ENCODE measurements at places on chromosomes 3 and 15.

DNA sequence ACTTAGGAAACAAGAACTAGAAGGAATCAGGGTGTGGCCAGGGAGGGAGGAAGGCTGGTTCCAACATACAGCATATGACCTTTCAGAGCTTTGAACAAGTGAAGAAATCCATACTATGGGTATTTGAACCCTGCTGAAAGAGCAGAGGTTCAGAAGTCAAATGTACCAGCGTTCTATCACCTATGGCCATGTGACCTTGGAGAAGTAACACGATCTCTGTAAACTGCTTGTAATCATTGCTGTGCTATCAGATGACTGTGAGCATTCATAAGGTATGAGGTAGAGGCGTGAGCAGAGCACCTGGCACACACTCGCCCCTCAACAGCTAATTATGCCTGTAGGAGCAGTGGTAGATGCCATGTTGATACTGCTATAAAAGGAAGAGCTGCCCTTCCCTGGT, 55.2 kb downstream of the KLHL6 start:
- DNase-seq: no peak

DNA sequence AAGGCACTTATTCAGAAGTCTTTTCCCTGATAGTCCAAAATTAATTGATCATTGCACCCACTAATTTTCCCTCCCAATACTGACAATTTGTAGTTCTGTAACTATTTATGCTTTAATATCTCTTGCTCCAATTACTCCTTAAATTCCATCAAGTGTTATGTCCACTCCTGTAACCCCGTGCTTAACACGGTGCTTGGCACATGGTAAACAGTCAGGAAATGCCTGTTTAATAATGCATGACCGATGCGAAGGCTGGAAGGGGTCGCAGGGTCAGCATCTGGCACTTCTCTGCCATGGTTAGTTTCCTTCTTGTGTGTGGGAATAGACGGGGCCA, 553 bp upstream of the SEC22A start:
- DNase-seq: no peak

DNA sequence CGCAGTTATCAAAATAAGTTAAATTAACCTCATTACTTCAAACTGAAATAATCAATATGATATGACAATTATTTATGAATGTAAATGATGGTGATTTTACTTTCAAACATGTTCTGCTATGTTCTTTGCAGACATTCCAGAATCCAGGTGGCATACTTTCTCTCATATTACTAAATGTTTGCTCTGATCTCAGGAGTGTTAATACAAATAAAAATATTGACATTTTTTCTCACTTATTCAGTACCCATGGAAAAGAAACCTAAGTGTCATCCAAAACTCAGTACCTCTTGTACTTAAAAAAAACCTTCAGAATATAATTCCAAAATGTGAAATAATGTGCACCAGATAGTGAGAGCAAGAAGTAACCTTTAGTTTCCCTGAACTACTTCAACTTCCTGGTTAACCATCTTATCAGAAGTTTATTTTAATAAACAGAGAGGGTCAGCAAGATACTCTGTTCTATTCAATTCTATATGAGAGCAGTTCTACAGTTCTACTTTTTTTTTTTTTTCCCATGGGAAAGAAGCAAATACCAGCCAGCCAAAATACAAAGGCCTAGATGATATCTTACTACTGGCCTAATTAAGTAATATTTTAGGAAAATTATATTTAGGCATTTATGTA, 494.1 kb downstream of the MECOM start:
- DNase-seq: no peak

- peak; percentile 13 for DNase-seq
These were observed 7.2 kb downstream of the KLHL6 start for GRCh38 chr3:183548262-183548769.

DNA sequence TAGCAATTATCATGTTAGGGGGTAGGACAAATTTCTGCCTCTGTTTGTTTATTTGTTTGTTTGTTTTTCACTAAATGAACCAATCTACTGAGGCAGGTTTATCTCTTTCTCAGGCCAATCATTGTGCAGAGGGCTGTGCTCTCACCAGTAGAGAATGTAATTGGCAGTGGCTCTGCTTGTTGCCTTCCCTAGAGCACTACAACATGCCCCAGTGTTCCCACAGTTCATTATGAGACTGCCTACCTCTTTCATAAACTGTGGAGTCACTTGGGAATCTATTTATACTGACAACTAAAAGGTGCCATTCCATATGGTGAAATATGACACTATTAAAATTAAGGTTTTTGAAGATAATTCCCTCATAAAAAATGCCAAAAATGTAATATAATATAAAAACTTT, 196.3 kb upstream of the ALCAM start:
- no peak for DNase-seq

GRCh38 chr3:169390741-169391305, 272.7 kb downstream of the MECOM start:
- DNase-seq: peak; percentile 81

DNA sequence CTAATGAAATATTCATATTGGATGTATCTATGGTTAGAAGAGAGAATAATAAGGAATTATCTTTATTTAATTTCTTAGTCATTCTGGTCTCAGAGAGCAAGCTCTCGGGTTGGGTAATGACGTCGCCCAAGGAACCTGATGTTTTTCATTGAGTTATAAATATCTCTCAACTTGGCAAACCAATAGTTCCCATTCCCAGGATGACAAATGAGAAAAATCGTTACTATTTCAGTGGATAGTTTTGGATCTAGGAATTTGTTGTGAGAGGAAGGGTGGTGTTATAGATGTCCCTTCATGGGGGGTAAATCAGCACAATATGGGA, 162.9 kb upstream of the NR2E3 start:
- no peak for DNase-seq

- DNase-seq: peak; percentile 7
These were observed 120.8 kb upstream of the MEIS2 start for GRCh38 chr15:37220949-37221670.

DNA sequence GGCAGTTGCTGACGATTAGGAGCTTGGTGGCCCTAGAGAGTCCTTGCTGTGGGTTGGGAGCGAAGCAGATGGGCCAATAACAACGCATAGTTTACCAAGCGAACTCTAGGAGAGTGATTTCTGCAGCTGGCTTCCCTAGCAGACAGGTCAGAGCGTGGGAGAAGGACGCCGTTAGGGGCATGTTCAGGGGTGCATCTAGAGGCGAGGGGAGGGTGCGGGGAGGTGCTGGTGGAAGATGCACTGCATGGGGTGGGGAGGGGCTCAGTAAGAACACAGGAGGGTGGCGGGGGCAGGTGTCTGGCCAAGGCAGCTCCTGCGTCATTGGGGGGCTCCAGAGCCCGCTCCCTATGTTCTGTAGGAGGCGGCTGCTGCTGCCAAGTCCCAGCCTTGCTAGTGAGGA, 8.9 kb downstream of the APBA2 start:
- DNase-seq: no peak

GRCh38 chr3:146537603-146538002, 6.8 kb downstream of the PLSCR1 start:
- DNase-seq: no peak

DNA sequence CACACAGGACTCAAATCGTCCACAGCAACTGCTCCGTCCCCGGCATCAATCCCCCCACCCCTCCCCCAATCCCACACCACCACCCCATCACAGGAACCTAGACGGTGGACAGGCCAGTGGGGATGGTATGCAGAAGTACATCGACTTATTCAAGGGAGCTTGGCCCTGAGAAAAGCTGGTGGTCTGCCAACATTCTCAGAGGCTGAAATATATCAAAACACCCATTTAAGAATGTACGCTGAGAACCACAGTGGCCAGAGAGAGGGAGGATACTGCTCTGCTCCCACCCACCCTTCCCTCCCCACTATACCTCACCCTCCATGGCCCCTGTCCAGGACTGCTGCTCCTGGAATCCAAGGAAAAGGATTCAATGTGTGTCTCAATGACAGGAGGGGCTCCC, 12.4 kb upstream of the USP3 start:
- DNase-seq: no peak

DNA sequence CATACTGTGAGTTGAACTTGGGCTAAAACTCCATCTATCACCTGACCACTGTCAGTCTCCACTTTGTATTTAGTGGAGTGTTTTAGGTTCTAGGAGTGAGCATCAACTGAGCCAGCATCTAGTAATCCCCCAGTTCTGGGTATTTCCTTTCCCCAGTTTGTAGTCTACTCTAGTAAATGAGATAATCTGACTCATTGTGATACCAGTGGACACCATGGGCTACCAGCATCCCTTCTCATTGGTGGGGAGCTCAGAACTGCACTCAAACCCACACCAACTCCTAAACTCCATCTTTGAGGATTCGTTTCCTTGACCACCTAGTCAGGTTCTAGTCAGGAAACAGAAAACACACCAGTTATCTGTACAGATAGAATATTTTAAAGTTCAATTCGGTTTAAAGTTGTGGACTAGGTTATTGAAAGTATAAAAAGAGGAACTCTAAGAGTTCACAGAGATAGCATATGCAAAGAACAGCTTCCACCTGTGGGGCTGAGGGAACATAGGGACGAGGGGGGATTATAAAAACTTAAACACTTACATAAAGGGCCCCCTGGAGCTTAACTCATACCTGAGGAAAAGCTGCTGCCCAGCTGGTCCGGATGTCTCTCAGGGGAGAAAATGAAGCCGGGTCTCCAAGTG, 36.0 kb downstream of the LEO1 start:
- DNase-seq: no peak

- no peak for DNase-seq
These were observed 295.3 kb downstream of the RBMS3 start for GRCh38 chr3:29576181-29576580.

GRCh38 chr3:147649475-147649874, 240.3 kb downstream of the ZIC1 start:
- DNase-seq: no peak

GRCh38 chr3:169259661-169260060, 403.9 kb downstream of the MECOM start:
- DNase-seq: no peak

DNA sequence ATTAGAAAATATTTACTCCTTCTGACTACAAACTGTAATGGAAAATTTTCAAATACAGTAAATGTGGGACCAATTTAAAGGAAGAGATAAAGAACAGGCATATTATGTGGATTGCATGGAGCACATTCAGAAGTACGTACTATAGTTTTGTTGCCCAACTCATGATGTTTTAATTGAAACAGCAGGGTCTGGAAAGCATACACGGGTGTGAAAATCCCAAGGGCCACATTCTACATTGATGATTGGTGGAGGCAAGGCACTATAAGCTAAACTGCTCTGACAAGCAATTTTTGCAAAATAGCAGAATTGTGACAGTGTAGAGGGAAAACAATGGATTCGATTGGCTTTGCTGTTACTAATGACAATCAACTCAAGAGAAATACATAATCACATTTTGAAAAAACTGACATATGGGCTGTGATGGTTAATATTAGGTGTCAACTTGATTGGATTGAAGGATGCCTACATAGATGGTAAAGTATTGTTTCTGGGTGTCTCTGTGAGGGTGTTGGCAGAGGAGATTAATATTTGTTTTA, 458.6 kb downstream of the PYDC2 start:
- no peak for DNase-seq

DNA sequence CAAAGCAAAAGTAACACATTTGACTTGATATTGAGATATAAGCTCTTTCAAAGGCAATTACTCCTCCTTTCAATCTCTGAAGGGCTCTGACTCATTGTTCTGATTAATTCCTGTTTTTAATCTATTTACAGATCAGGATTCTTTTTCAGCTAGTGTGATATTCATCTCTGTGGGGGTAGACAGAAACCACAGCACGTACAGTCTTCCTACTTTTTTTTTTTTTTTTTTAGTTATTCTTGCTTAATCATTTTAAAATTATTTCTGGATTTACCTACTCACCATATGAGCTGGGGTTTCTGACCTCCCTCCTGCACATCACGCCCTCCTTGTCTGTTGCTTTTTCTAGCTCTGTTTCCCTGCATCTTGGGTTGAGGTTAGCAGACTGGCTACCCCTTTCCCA, 1.4 kb downstream of the CNTN3 start:
- no peak for DNase-seq

GRCh38 chr3:76353683-76354082, 568.3 kb upstream of the ZNF717 start:
- DNase-seq: no peak

- DNase-seq: no peak
These were observed 497.7 kb upstream of the TBL1XR1 start for GRCh38 chr3:177694951-177695350.

- DNase-seq: peak; percentile 83
These were observed 42.0 kb upstream of the SACM1L start for GRCh38 chr3:45647148-45647619.

DNA sequence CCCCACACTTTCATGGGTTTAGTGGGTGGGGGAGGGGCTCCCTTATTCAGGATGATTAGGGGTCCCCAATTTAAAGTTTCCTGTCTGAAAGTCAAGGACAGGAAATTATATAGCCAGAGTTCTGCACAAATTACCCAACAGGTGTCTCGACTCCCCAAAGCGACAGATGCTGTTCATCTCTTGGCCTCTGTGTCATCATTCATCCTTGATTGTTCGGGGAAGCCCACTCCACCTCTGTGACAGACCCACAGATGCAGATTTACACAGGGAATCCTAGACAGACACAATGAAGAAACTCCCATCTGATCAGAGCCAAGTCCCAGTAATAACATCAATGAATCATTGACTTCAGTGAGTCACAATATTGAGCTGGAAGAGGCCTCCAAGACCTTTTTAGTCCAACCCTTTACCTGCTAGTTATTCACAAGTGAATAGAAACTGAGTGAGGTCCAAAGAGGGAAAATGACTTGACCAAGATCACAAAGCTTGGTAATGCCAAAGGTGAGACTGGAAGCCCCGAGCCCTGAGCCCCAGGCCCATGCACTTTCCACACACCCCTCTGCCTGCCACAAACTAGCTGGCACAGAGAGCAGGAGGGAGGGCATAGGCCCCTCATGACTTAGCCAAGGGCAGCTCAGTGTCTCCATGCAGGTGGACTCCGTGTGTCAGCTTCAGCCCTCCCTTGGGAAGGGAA, 7.9 kb upstream of the SRP14 start:
- DNase-seq: no peak

GRCh38 chr15:57284535-57284934, 91.8 kb upstream of the CGNL1 start:
- DNase-seq: peak; percentile 41

- no peak for DNase-seq
These were observed 31.2 kb upstream of the TOP2B start for GRCh38 chr3:25695731-25696420.

DNA sequence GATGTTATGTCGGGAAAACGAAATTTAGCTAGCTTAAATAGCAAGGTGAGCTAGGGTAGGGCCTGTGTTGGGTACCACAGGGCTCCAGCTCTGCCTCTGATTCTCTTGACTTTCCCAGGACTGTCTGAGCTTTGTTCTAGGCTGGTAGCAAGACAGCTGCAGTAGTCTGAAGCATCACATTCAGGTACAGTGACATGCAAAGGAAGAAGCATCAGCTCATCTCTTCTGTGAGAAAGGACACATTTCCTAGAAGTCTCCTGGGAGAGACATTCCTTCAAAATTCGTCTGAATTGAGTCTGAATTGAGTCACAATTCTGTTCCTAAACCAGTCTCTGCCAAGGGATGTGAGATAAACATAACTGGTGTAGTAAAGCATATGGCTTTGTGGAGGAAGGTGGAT, 8.5 kb upstream of the UBXN7 start:
- no peak for DNase-seq
